Activated T-cell treated with anti-CD3 and anti-CD28 coated beads, Interleukin-2, amount 50 U/mL, for 1 hour (primary cell): ENCODE measurements at places on chromosomes 5 and 9.

DNA sequence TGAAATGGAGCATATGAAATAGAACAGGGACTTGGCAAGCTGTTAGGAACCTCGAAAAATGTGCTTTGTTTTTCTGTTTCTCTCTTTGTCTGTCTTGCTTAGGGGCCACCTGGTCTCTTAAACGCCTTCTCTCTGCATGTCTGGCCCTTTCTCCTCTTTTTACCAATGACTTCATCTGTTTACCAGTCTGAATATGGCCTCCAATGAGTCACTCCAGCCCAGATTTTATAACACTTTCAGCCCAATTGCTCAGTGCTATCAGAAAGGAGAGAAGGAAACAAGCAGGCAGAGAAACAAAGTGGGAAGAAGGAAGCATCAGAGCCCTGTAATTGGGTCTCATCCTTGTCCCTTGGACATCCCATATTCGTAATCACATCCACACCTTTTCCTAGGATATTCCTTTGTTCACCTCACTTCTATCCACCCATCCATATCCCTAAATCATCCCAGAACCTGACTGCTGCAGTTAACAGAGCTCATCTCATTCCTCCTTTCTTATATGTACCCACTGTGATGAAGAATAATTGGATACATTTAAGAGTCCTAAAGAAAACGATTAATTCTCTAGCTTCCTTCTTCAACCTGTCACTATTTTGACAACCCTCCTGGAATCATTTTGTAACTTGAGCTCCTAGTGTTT, 151.8 kb upstream of the GPR151 start:
- DNase-seq = no peak

- no peak for DNase-seq
These were observed 97.3 kb upstream of the PANK3 start for GRCh38 chr5:168676501-168676900.

DNA sequence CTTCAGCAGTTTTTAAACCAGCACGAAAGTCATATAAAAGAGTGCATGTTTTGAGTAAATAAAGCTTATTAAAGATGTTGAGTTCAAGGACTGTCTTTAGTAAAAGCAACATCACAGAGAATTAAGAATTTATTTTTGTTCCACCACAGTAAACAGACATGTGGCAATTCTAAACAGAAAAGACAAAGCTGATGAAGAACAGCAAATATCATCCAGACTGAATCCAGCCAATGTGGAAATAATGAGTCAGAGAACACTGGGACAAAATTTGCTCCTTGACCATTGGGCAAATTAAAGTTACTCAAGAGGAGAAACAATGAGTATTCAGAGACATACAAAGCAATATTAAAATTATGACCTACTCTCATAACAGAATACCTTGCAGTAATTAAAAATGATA, 28.8 kb downstream of the OR2K2 start:
- DNase-seq = no peak

GRCh38 chr5:55402199-55402598, 94.4 kb downstream of the MTREX start:
- DNase-seq = no peak

DNA sequence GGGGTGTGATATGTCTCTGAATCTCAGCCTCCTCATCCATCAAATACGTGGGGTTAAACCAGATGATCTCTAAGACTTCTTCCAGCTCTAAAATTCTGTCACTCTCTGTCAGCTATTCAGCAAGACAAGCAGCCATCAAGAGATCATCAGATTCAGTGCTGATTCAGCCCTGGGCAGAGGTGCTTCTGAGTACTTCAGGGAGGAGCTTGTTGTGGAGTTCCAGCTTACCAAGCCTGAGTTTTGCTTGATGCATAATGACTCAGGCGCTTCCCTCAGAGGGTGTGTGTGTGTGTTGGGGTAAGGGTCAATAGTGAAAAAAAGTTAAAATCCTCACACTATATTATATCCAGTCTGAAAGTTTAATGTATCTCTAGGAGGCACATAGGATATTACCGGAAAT, 29.6 kb upstream of the TAF1L start:
- no peak for DNase-seq
